ENCODE measurements at places on chromosomes 12 and 14.

DNA sequence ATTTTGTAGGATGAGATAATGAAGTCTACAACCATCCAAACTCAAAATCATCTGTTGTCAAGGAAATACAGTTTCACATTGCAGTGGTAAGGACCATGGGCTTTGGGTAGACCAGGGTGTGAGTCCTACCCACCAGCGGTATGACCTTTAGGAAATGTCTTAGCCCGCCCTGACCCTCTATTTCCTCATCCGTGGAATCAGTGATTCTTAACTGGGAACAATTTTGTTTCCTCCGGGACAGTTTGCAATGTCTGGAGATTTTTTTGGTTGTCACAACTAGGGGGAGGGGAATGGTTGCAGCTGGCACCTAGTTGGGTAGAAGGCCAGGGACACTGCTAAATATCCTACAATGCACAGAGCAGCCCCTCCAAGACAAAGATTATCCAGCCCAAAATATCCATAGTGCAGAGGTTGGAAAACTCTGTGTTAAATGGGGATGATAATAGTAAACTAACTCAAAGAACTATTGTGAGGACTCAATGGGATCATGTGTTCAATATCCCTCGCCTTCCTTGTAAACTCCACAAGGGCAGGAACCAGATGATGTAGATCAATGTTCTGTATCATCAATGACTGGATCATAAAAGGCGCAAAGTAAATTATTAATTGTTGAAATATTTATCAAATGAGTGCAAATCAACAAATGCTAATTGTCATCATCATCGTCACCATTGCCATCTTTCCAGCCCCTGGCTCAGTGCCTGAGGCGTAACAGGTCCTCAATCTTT, 15.7 kb upstream of the IFT81 start:
- ATAC-seq: no peak

- no peak for ATAC-seq
These were observed 3.6 kb upstream of the RAD51AP1 start for GRCh38 chr12:4535092-4535491.

GRCh38 chr14:73467377-73467776, 9.0 kb upstream of the NUMB start:
- no peak for ATAC-seq

GRCh38 chr12:106369624-106370346, 12.2 kb downstream of the POLR3B start:
- ATAC-seq: peak; percentile 78

GRCh38 chr12:92338671-92339070, 193.0 kb upstream of the BTG1 start:
- no peak for ATAC-seq

- ATAC-seq: peak; percentile 32
These were observed 27.0 kb upstream of the EID3 start for GRCh38 chr12:104276273-104277131.

GRCh38 chr12:52458861-52459260, 6.9 kb upstream of the KRT6B start:
- no peak for ATAC-seq

DNA sequence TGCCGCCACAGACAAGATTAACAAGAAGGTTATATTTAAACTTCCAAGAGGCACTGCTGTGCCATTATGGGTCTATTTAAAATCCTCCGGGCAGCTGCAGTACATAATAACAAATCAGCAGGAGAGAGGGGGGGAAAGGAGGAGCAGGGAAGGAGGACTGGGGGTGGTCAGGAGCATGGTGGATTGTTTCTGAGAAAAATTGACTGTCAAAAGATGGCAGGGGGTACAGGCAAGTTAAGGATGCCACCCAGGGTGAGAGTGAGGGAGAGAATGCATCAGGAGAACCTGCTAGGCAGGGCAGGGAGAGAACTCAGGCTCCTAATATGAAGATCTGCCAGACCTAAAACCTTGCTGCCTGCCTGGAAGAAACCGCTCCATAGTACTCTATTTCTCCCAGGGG, 181.8 kb downstream of the GRIN2B start:
- ATAC-seq: no peak
